ENCODE measurements at places on chromosomes 11 and 22.

GRCh38 chr22:48185071-48186055 lies 1422.9 kb downstream of the TBC1D22A start:
- DNase-seq = no peak

DNA sequence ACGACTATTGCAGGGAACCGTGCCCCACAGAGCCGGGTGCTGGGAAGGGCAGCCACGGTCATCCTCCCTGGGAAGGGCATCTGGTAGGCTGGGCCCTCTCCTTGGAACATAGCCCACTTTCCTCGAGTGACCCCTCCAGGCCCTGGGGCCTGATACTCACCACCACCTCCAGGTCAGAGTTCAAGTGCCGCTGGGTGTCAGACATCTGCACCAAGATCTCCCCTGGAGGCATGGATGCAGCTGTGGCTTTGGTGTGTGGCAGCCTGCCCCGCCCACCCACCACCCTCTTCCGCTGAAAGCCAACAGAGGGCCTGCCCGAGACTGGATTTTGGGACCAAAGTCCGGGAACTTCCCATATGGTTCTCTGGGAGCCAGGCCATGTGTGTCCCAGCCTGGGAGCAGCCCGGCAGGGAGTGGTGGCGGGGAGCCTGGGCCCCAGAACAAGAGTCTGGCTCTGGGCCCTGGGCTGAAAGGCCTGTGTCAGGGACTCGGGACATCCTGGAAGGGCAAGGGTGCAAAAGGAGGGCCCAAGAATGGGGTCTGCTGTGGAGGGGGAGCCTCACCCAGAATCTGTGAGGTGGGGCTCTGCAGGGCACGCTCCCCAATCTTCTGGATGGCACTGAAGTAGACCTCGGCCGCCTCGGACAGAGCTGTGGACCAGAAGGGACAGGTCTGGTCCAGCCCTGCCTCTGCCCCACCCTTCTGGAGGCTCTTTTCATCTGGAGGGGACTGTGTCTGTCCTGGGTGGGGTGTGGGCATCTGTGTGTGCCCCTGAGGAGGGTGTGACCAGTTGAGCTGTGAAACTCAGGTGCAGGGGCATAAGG lies 2.6 kb downstream of the BAIAP2L2 start:
- no peak for DNase-seq

- DNase-seq = no peak
Observed at GRCh38 chr11:122923302-122923701, 40.7 kb downstream of the JHY start.

DNA sequence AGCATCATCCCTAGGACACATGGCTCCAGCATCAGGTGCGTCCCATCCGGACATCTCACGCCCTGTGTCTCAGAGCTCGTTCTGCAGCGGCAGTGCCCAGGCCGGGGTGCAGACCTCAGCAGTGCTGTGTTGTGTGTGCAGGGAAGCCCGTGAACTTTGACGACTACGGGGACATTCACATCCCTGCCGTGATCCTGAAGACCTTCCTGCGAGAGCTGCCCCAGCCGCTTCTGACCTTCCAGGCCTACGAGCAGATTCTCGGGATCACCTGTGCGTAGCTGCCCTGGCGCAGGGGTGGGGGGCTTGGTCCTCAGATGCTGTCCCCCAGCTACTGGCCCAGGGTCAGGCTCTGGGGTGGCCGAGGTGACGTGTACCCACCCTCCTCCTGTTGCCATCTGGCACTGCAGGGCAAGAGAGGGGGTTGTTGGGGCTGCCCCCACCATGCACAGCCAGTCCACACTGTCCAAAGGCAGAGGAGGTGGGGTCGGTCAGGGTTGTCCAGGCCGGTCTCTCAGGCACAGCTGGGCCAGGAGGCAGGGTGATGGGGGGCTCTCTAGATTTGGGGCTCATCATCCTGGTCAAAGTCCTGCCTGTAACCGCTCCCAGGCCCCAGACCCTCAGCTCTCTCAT lies 96.5 kb downstream of the ARHGAP8 start:
- no peak for DNase-seq

DNA sequence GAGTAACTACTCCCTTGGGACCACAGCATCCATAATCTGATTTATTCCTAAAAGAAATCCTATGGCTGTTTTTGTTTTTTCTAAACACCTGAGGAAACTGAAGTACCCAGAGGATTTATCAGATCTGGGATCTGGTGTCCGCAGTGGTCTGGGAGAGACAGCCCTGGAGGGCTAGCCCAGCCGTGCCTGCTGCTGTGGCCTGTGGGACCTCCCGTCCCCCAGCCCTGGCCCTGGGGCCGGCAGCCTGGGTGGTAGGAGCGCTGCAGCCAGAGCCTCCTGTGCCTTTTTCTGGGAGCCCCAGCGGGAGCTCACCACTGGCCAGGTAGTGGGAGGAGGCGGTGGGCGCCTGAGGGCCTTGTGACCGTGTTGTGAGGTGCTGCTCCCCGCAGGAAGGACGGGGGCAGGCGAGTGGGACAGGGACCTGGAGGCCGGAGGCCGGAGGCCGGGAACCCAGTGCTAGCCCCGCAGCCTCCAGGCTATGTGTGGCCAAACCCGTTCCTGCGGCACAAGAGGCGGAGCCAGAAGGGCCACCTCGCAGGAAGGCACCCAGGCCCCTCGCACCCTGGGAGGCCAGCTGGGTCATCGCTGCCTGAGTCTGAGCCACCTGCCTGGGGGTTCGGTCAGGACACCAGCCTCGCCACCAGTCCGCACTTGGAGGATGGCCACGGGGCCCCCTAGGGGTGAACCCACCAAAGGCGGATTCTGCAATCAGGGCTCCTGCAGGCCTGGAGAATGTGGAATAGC lies 18.2 kb upstream of the C11orf96 start:
- DNase-seq = no peak

DNA sequence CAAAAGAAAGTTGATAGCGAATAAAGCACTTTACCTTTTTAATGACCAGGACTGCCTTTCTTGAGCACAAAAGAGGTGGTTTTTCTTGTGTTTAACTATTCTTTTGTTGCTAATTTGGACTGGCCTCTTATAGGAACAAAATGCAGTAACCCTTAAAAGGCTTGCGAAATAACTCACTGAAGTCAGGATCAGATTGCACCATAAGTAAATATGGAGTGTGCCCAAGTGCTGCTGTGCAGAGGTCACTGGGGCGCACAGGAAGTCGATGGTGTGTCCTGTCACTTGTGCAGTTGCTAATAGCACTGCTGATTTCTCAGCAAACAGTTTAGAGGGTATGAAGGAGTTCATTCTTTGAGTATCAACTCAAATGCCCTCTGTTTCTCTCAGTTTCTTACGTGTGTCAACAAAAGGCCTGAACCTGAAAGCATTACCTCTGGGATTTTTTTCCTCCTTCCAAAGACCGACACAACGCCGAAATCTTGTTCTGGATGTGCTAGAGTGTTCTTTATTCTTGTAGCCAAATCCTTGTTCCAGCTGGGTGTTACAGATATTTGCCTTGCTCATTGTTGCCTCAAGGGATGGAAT lies 71.3 kb downstream of the ATXN10 start:
- no peak for DNase-seq

DNA sequence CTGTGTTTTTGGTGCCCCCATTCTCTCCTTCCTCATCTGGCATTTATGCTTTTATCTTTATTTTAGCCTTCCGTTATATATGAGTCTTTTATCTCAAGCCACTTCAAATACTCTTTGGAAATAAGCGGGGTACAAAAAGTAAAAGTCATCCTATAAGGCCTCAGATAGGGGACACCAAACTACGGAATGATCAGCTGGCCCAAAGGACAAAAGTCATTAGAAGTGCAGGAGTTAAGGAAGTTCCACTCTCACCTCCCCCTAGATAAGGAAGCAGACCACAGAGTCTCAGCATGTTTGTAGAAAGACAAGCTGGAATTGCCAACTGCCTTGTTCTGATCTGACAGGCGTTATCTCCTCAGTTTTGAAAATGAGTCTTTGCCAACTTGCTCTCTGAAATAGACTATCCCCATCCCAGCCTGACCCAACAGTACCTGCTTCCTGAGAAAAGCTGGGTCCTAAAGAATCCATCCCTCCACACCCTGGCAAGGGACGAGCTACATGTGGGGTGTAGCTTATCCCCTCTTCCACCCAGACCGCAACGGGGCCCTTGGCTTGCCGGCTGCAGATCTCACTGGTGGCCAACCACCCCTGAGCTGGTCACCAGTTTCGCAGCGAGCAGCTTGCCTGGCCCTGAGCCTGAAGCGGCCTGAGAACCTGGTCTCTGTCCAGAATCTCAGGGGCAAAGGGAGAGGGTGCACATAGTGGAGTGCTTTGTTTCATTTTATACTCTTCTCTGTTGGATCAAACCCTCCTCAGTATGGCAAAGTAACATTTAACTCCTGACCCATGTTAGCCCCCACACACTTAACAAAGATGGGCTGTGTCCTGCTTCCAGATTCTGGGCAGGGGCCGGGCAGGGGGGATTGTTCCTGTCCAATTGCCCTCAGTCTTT lies 13.8 kb downstream of the FADS2 start:
- DNase-seq = no peak

- DNase-seq = no peak
Observed at GRCh38 chr22:37329238-37330140, 47.2 kb downstream of the CYTH4 start.

DNA sequence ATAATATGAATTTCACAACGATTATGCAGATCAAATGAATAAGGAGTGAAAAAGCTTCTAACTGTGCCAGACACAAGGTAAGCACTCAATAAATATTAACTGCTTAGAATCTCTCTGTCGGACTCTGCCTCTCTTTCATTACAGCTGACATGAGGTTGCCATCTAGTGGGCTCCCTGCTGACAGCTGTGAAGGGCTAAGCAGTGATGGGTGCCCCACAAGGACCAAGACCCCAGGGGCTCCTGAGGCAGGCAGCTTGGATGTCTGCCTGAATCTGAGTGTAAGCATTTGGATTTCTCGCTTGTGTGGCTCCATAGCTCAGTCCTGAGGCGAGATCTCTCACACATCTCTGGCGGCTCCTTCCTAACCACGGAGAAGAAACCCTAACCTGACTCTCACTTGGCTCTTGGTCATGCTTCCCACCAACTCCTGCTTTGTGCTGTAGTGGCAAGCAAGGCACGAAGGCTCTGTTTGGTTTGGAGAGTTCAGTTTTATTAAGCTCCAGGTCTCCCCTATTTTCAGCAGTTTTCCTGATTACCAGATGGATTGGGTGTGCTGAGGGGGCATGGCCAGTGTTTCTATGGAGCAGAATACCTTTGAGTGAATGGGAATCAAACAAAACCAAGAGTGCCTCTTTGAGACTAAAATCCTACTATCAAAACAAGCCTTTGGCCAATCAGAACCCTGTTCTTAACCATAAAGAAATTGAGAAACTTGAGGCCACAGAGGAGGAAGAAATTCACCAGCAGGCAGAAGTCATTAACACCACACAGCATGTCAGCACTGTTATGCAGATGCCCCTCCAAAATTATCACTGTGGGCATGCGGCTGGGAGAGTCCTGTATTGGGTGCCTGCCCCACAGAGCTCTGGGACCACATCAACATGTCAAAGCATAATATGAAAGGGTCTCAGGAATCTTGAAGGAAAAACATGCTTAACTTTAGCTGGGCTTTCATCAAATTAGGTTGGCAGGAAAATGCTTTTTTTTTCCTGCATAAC lies 152.8 kb upstream of the NTM start:
- no peak for DNase-seq

DNA sequence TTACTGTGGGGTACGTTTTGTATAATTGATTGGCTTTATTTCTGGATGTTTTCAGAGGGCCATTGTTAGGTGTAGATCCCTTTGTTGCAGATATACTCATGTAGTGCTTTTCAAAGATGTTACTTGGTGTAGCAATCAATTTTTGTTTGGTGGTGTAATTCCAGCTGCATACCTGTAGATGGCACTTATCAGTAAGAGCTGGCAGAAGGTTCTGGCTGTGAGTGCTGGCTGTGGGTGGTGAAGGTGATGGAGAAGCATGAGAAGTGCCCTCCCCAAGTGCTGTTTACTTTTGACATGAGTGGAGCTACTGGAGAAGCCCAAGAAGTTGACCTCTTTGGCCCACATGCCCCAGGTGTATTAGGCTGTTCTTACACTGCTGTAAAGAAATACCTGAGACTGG lies 1074.9 kb downstream of the FAM181B start:
- DNase-seq = no peak

- DNase-seq = no peak
Observed at GRCh38 chr11:79090191-79090705, 350.6 kb downstream of the TENM4 start.

DNA sequence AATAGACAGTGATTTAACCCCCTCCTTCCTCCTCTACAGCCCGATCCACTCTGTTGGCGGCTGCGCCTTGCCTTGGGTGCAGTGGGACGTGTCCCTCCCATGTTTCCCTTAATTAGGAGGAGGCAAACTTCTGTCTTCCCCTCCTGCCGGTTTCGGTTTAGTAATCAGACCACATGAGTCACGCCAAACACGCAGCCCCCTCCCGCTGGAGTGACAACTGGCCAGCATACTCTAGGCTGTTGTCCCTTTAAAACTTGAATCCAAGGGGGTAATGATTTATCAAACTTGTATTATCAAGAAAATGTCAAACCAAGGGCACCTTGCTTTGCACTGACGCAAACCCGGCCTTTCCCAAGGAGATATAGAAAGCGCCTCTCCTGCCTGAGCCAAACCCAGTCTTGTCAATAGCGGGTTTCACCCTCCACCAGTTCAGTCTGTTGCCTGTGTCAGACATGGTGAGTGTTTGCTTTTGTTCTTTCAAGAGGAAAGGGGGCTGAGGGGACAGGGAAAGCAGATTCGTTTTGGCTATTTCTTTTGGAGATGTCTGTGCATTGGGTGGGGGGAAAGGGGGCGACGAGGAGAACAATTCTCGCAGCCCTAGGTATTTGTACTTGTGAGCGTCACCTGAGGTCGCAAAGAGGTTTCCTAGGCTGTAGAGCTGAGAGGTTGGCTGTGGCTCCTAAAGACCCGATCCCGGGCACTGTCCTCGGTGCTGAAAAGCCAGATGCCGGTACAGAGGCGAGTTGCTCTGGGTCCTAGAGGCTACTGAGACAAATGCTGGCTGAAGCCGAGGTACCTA lies at the start of gene SLC6A5:
Gene SLC6A5, plus strand, starts transcription at position 388 of the 799 bp plus-strand sequence. Its CDS starts 65 bp downstream, at position 453.
- DNase-seq = no peak

DNA sequence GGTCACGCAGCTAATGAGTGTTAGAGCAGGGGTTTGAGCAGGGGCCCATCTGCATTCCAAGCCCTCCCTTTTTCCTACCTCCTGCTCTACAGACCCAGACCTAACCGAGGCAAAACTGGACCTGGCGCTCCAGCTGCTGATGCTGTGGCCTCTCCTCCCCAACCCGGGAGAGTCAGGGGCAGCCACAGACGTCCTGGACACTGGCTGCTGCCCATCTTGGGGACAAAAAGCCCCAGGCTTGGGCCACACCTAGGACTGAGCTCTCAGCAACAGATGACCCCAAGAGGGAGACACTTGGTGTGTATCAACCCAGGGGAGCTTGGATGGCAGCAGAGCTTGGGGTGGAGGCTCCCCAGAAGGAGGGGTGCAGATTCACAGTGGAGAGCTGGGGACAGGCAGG lies 172.6 kb downstream of the ST3GAL4 start:
- no peak for DNase-seq

- no peak for DNase-seq
Observed at GRCh38 chr22:22895776-22896445, 8.3 kb downstream of the IGLL5 start.
